ENCODE measurements at places on chromosomes 7 and 10.

DNA sequence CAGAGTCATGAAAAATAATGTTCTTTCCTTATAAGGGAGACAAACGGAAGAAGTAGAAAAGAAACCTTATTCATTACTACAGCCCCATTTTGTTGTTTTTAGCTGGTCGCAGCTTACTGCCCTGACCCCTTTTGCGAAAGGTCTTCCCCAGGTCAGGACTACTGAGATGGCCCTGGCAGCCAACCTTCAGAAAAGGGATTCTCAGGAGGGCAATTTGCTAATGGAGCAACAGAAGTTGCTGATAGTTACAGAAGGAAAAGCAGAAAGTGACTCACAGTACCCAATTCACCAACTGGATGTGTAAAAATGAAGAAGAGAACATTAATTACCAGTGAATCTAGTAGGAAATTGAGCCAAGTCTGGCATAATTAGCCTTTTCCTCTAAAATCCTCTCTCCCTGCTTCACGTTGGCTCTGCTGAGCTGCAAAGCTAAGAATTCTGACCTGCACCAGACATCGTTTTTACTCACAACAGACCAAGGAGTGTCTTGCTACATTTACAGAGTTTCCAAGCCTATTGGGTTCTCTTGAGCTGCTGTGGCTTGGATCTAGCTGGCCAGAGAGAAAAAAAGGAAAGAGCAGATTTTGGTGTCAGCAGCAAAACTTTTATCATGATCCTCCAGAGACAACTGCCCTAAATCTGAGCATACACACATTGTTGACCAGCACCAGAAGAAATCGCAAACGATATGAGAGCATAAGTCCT, 499.9 kb upstream of the FZD8 start:
- H3K27ac ChIP-seq, result no peak overlapping the region
- H3K27me3 ChIP-seq, result no peaks in the 10 kb centered on the region
- H3K4me3 ChIP-seq, result no peak overlapping the region
- no peaks in the 10 kb centered on the region for H3K36me3 ChIP-seq

GRCh38 chr7:111711426-111712065, 149.3 kb upstream of the IMMP2L start:
- no peak overlapping the region for H3K27ac ChIP-seq
- H3K4me1 ChIP-seq, result no peaks in the 10 kb centered on the region
- no peak overlapping the region for H3K4me3 ChIP-seq
- no peaks in the 10 kb centered on the region for H3K36me3 ChIP-seq
- H3K27me3 ChIP-seq, result no peaks in the 10 kb centered on the region

DNA sequence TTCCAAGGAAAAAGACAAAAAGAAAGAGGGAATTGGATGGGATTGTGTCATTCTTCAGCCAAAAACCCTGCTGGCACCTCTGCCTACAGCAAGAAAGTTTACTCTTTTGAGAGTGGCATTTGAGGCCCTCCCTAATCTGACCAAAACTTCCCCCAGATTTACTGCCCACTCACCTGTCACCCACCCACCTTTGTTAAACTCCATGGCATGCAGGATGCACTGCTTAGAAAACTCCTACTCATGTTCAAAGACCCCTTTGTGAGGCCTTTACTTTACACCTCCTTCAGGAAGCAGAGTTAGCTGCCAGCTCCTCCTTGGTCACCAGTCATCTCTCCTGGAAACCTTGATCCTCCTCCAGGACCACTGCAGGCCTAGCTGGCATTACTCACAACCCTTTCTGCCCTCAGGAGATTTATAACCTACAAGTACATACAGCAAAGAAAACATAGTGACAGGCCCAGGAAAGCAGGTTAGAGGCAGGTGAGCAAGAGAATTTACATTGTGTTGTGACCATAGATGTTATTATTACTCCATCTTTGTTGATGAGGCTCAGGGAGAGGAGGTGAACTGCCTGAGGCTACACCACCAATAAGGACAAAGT, 10.3 kb upstream of the PLAC9 start:
- no peak for DNase-seq
- H3K27me3 ChIP-seq, result no peaks in the 10 kb centered on the region
- H3K4me3 ChIP-seq, result no peak overlapping the region
- no peak overlapping the region for H3K27ac ChIP-seq
- no peaks in the 10 kb centered on the region for H3K4me1 ChIP-seq

DNA sequence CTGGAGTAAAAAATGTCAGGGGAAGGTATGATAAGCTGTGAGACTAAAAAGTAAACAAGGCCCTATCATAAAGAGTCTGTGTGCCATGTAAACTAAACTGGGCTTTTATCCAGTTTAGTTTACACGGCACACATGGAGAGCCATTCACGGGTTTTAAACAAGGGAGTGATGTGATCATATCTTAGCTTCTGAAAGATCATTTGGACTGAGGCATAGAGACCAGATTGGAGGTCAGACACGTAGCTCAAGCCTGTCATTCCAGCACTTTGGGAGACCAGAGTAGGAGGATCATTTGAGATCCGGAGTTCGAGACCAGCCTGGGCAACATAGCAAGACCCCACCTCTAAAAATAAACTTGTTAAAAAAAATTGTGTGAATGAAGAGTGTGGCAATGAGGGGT, 50.1 kb downstream of the SKIDA1 start:
- H3K4me3 ChIP-seq, result no peak overlapping the region
- H3K4me1 ChIP-seq, result no peaks in the 10 kb centered on the region
- no peak overlapping the region for H3K27ac ChIP-seq
- no peaks in the 10 kb centered on the region for H3K36me3 ChIP-seq

DNA sequence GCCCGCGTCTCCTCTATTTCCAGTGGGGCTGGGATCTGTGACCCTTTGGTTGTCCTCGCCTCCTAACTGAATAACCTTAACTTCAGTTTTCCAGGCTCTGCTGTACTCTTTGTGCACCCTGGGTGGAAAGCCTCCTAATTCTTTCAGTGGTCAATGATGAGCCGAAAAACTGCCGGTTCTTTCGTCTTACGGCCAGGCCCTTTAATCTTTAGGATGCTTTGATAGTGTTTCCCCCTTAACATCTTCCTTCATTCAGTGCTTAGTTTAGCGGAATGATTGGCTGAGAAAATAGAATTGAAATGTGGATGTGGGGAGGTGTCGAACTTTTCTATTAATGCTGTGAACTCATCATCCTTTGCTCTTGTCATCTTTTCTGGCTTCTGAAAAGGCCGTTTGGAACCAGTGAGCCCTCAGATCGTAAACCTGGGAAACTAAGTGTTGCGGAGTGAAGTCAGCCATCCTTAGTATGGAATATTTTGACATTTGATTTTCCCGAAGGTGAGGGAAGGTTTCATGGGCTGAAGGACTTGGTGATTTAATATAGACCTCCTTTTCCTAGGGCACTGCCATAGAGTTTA, 847 bp downstream of the GARS1 start:
- no peaks in the 10 kb centered on the region for H3K27me3 ChIP-seq
- DNase-seq, result no peak
- H3K27ac ChIP-seq, result peak overlapping the region; percentile 98
- peak overlapping the region; percentile 85 for H3K4me3 ChIP-seq
- no peaks in the 10 kb centered on the region for H3K36me3 ChIP-seq
- H3K4me1 ChIP-seq, result no peaks in the 10 kb centered on the region

DNA sequence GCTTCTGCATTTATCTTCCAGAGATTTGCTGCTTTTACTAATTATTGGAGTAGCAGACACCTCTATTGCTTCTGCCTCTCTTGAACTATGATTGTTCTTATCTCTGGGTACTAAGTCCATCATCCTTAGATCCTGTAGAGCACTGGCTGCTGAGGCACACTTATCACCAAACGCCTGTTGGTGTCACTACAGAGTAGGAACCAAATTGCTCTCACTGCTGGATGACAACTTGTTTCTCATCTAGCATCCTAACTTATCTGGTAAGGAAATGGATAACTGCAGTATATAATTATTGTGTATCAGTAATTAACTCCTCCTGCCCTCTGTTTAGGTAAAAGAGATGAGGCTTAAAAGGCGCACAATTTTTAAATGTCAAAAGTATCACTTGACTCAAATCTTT, 1059.4 kb downstream of the NRG3 start:
- no peaks in the 10 kb centered on the region for H3K36me3 ChIP-seq
- no peaks in the 10 kb centered on the region for H3K4me1 ChIP-seq
- DNase-seq, result no peak
- H3K27ac ChIP-seq, result no peak overlapping the region
- no peak overlapping the region for H3K4me3 ChIP-seq

DNA sequence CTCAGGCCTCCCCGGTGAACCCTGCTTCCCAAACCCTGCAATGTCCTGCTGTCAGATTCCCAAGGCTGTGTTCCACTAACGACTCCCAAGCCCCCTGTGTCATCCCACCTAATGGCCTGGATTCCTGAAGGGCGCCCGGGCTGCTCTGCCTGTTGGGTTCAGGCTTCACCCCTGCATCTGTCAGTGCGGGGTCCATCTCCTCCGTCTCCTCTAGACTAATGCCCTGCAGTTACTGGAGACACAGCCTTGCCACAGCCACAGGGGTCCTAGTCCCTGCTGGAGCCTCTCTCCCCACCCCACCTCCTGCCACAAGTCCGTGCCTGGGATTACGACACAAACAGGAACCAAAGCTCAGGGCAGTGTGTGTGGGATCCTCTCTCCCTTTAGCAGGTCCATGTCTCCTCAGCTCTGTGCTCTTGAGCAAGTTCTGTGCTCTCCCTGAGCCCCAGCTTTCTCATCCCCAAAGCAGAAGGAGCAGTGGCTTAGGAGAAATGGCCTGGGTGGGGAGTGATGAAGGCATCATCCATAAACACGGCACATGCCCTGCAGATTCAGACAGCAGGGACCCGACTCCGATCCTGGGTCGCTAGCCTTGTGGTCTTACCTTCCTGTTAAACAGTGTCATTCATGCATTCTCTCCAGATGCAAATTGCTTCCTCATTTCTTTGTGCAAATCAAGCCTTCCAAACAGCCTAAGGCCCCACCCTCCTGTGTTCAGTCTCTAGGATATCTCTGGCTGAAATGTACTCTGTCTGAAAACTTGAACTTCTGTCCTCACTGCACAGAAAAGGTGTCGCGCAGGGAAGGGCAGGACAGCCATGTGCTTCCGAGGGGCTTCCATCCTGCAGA, 8.2 kb upstream of the RBP3 start:
- H3K27me3 ChIP-seq, result no peaks in the 10 kb centered on the region
- H3K27ac ChIP-seq, result no peak overlapping the region
- H3K4me1 ChIP-seq, result no peaks in the 10 kb centered on the region
- DNase-seq, result no peak
- H3K36me3 ChIP-seq, result no peaks in the 10 kb centered on the region

DNA sequence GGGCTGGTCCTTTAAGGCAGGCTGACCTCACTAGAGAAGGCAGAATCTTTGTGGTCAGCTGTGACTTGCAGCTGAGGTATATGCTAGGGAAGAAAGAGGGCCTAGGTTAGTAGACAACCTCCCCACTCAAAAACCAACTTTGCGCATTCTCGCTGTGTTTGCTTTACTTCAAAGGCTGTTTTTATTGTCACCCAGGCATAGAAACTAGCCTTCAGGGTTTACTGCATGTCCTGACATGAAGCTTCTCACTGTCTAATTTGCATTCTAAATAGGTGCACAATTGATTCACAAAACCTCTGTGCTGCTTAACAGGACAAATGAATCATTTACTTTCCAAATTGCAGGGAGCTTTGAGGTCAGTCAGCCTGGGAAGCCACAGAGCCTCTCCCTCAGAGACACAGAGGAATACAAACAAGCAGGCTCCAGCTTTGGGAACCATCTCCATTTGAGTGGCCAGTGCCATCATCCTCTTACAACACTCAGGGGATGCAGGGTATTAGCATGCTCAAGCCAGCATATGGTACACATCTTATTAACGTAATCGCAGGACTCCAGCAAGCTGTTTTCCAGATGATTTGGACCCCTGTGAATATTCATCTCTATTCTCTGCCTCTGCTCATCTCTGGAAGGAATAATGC, 596.4 kb upstream of the GHITM start:
- H3K4me3 ChIP-seq, result no peak overlapping the region
- no peaks in the 10 kb centered on the region for H3K27me3 ChIP-seq
- H3K4me1 ChIP-seq, result no peaks in the 10 kb centered on the region
- no peaks in the 10 kb centered on the region for H3K36me3 ChIP-seq
- DNase-seq, result no peak

GRCh38 chr10:3025026-3025683, 42.2 kb upstream of the PFKP start:
- H3K27me3 ChIP-seq, result no peaks in the 10 kb centered on the region
- no peaks in the 10 kb centered on the region for H3K36me3 ChIP-seq
- no peak for DNase-seq
- no peaks in the 10 kb centered on the region for H3K4me1 ChIP-seq
- H3K27ac ChIP-seq, result no peak overlapping the region

- no peak overlapping the region for H3K4me3 ChIP-seq
- no peaks in the 10 kb centered on the region for H3K36me3 ChIP-seq
- H3K27ac ChIP-seq, result no peak overlapping the region
- no peaks in the 10 kb centered on the region for H3K27me3 ChIP-seq
- no peak for DNase-seq
Observed at GRCh38 chr7:35792472-35792871, 8.4 kb upstream of the SEPTIN7 start.

- H3K27me3 ChIP-seq, result no peaks in the 10 kb centered on the region
- H3K36me3 ChIP-seq, result no peaks in the 10 kb centered on the region
- no peak overlapping the region for H3K4me3 ChIP-seq
Observed at GRCh38 chr7:3201306-3201705, 99.7 kb upstream of the SDK1 start.

GRCh38 chr7:129771201-129771927, 159.8 kb downstream of the NRF1 start:
- DNase-seq, result no peak
- no peaks in the 10 kb centered on the region for H3K4me1 ChIP-seq
- H3K4me3 ChIP-seq, result no peak overlapping the region
- no peaks in the 10 kb centered on the region for H3K27me3 ChIP-seq

GRCh38 chr7:17462131-17462631, 163.7 kb downstream of the AHR start:
- no peak for DNase-seq
- H3K36me3 ChIP-seq, result no peaks in the 10 kb centered on the region
- no peaks in the 10 kb centered on the region for H3K4me1 ChIP-seq
- no peak overlapping the region for H3K4me3 ChIP-seq
- no peak overlapping the region for H3K27ac ChIP-seq

DNA sequence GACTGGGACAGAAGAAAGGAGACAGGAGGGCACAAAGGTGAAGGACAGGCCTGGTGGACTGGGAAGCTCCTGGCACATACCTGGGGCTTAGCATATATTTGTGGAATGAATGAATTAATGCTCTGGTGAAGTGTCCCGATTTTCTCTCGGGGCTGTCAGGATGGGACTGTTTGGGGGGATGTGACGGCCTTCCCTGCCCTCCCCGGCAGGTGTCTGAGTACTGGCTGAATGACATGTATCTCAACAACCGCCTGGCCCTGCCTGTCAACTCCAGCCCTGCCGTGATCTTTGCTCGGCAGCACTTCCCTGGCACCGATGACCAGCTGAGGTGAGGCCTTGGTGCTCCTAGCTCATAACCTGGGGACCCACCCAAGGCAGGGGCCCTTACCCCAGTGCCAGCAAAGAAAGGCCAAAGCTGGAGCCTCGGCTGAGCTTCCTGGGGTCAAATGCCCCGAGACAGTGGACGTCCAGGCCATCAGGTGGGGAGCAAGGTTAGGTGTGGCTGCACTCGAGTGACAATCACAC, 6.5 kb downstream of the CHAT start:
- H3K4me1 ChIP-seq, result no peaks in the 10 kb centered on the region
- H3K4me3 ChIP-seq, result no peak overlapping the region
- peak; percentile 10 for DNase-seq
- H3K36me3 ChIP-seq, result no peaks in the 10 kb centered on the region
- no peak overlapping the region for H3K27ac ChIP-seq

GRCh38 chr10:5512331-5512730, 12.4 kb upstream of the CALML3 start:
- H3K27ac ChIP-seq, result no peak overlapping the region
- DNase-seq, result peak; percentile 27
- no peaks in the 10 kb centered on the region for H3K27me3 ChIP-seq

GRCh38 chr7:108253275-108254044, 123.3 kb upstream of the LAMB4 start:
- no peak overlapping the region for H3K27ac ChIP-seq
- no peaks in the 10 kb centered on the region for H3K36me3 ChIP-seq
- no peaks in the 10 kb centered on the region for H3K27me3 ChIP-seq
- no peak overlapping the region for H3K4me3 ChIP-seq
